G401 (cell line): ENCODE measurements at places on chromosomes 2 and 18. TPM values are rescaled to one million over a fixed set of nuclear protein-coding genes. Genes with fewer than 3 reads are reported as not detected.

CD207 gene
- total RNA-seq: 0.10 and 0.37 TPM in 2 replicates

DNA sequence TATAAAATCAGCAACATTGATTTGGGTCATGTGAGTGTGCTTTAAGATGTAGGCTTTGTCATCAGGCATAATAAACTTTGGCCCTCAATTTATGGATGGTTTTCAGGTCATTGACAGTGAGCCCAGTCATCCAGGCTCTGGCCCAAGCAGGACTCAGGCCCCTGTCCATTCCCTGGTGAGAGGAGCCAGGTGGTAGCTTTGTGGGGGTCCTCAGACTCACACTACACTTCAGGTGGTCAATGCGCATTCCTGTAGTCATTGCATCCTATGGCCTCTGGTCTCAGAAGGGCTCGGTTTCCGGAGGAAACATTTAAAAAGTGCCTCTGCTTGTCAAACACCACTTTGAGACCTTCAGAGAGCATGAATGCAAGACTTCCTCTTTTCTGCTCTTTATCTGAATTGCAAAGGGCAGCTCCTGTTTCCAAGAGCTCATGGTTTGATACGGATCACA, 20.2 kb downstream of the LGALSL start:
- peak; percentile 38 for DNase-seq

DNA sequence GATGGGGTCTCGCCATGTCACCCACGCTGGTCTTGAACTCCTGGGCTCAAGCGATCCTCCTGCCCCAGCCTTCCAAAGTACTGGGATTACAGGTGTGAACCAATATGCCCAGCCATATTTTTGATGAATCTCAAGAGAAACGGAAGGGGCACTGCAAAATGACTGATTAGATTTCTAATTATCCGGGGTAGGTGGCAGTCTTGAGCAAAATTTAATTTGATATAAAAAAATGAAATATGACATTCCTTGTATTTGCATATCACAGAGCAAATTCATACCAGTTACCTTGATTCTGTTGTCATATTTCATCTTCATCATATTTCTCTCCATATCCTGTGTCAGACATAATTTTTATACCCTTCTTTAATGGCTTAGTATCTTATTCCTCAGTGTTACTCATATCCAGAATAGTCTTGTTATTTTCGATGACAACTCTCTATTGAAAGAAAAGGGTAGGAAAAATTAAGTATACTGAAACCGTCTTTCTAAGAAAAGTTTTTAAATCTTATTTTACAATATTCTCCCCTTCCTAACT, 30.0 kb upstream of the RTN4 start:
- DNase-seq: no peak

DNA sequence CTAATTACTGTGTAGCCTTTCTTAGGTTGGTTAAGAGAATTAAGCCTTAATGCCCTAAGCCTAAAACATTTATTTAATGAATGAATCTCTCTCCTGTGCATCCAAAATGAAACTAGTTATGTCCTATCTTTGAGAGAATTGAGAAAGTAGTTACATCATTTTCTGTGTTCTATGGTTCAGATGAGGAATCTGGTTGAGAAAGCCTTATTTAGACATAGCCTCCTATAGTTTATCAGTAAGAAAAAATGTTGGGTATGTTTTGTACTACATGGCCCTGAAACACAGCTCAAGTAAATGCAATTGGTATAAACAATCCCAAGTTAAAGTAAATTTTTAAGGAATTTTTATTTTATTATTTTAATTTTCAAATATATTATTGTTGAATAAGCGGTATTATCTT, 25.9 kb upstream of the RAMP1 start:
- no peak for DNase-seq

GRCh38 chr2:156803243-156803642, 367.1 kb downstream of the GPD2 start:
- no peak for DNase-seq

- DNase-seq: no peak
These were observed 43.1 kb upstream of the PTH2R start for GRCh38 chr2:208363485-208363884.

- no peak for DNase-seq
These were observed 141.4 kb upstream of the PIEZO2 start for GRCh38 chr18:11290786-11291185.

DNA sequence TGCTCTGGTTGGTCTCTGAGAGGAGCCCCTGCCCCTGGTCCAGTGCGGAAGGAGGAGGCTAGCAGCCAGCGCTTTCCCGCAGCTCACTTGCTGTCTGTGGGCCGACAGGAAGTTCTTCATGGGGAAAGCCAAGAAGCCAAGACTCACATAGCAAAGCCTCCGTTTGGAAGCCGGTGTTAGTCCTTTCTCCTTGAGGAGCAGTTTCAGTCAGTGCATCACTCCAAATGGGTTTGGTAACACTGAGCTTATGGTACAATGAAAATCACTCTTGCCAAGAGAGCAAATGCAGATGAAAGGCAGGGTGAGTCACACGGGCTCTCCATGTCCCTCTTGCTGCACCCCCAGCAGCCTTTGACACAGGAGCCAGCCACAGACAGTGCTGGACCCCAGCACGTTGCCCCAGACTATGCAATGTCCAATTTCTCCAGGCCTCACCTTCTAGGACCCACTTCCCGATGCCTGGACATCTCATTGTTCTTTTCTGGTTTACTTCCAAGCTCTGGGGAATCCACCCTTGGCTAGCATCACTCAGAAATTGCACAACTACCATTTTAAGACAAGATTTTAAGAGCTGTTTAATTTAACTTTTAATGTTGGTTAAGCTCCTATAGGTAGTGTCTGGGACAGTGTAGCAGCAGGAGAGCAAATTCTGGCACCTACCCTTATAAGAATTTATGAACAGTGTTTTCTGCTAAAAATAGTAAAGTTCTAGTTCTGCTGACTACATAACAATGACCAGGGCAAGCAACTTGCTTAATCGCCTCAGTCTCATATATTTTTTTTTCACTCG, 174.9 kb downstream of the ASB1 start:
- no peak for DNase-seq

DNA sequence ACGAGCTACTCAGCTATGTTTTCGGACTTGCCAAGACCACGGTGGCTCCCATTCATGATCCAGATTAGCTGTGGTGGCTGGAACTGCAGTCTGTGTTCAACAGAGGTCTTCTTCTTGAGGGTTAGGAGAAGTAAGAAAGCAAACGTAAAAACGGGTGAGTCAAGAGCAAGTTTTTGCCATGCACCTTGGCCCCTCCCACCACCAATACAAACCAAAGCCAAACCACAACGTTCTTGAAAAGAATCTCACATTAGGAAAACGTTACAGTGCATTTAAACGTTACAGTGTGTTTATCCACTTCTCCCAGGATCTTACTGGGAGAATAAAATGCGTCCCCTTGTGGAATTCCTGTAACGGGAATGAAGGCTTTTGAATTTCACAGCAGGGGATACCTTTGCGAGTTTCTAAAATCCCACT, 725 bp downstream of the FBXO48 start:
- DNase-seq: peak; percentile 49

DNA sequence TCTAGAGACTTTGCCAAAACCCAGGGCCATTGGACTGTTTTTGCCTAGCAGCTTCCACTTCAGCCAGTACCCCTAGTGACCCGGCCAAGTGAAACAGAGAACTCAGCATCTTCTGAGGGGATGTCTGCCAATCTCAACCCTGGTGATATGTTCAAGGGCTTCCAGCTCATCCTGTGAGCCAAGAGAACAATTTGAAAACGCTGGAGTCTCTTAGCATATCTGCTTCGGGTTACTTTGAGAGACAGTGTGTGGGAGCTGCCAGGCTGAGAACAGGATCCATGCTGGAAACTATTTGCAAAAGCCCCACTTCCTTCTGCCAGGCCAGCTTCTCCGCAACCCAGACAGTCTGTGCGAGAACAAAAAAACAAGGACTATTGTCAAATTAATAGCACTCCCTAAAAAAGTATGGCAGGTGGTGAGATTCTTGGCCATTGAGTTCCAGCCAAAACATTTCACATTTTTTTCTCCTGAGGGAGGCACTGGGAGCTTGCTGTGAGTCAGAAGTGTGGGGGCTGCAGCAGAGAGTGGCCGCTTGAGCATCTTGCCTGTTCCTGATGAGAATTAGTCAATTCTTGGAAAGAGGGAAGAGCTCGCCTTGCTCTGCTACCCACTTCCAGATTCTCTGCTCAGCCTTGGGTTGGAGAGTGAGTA, 395.6 kb upstream of the TRIB2 start:
- peak; percentile 25 for DNase-seq

DNA sequence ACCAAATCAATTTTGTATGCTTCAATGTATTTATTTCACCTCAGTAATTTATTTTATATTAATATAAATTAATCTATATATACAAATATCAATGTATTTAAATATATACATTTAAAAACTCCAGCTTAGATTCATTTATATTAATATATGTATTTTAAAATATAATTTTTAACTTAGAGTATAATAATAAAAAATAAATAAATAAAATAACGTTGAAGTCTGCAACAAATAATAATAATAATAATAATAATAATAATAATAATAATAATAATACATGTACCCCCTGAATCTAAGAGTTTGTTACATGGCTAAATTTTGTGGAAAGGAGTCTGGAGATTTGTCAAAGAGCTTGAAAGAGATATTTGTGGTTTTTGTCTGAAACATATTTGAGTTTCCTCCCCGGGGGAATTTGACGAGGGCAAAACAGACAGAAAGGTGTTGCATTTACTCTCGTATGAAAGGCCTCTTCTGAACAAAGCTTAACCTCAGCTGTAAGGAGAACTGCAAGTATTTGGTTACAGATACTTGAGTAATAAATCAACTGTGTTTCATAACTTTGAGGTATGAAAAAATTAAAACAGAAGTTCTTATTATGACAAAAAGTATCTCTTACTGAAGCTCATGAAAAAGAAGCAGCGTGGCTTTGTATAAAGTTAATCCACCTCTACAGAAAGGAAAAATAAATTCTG, 93.4 kb downstream of the CDH19 start:
- no peak for DNase-seq

DNA sequence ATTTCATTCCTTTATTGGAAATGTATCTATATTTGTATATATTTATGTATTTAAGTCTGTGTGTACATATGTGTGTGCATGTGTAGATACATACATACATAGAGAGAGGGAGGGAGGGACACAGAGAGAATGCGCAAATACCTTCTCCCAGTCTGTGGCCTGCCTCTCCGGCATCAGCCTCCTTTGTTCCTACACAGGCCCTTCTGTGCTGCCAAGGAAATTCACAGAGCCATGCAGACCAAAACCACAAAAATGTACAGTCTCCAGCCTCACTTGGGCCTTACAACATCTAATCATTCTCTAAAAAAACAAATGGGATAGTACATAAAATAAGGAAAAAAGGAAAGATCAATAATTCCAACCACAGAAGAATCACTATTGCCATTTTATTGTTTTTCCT, 8.8 kb upstream of the CRACDL start:
- no peak for DNase-seq

GRCh38 chr2:15050483-15050882, 418.0 kb downstream of the LRATD1 start:
- peak; percentile 9 for DNase-seq

DNA sequence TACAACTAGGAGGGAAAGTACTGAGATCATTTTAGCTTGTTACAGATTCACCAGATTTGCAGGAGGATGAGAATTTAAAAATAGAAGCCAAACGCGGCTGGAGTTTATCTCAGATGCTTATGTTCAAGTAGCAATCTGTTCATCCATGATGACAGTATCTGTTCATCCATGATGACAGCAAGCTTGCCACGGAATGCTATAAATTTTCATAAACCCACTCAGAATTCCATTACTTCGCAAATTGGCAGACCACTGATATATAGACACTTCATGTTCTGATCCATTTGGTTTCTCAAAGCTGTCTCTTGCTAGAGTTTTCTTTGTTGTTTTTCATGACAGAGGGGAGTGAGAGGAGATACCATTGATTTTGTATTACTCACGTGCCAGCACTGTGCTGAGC, 84.2 kb downstream of the GAREM1 start:
- DNase-seq: peak; percentile 94

GRCh38 chr2:96602330-96602823, 35.7 kb downstream of the KANSL3 start:
- no peak for DNase-seq

DNA sequence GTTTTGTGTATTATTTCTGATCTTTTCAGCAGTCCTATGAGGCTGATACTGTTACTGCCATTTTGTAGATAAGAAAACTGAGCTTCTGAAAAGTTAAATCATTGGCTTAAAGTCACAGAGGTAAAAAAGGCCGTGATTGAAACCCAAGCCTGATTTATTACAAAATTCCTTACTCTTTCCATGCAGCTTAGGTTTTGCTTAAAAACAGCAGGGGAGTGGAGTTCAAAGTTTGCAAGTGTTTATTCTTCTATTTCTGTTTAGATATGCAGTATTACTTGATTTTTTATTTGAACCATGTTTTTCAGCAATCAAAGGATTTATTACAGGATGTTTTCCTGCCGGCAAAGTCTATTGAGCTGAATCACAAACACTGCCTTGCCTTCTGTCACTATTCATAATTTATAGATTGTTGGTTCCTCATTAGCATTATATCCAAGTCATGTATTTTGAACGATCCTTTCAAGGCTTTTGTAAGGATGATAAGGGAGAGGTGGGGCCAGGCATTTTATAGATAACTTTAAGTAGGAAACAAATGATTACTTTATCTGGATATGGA, 31.9 kb upstream of the MSTN start:
- DNase-seq: no peak

- peak; percentile 85 for DNase-seq
These were observed at the start of gene CTDP1 for GRCh38 chr18:79679552-79680099. Gene CTDP1, plus strand, starts transcription at chr18:79679803. Its CDS starts 145 bp downstream, at chr18:79679948.

DNA sequence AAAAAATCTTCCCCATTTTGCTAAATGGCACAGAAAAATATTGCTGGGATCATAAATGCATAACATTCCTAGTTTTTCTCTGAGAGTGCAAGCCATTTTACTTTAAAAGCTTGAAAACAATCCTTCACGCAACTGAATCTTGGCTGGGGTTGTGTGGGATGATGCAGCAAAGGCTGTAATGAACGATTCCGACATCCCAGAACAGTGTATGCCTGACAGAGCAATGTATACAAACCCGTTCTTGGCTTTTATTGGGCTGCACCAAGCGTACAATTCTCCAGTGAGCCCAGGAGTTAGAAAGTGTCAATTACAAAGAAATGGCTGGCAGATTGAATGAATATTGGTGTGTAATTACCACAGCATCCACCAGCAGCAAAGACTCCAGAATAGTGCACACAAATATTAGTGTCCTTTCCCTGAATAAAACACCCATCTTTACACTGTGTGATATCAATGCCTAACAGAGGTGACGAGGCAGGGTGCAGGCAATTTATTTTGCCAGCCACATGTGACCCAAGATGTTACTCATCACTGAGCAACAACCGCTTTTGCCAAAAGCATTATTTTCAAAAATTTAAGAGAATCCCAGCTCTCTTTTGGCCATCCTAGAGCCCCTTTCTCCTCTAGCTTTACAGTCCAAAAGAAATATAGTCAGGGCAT, 578.6 kb upstream of the CHAC2 start:
- no peak for DNase-seq

DNA sequence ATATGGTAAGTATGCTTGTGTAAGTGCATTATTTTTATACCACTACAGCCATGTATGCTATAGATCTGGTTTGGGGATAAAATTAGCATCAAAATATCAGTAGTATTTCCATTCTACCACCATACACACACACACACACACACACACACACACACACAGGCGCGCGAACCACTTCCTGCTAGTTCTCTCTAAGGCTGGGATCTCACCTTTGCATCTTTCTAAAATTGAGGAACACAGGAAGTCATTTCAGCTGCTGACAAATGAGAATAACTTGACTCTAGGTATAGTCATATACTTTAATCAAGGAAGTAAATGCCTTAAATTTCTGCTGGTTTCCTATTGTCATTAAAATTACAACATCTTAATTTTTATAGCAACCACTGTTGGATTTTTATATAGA, 72.5 kb downstream of the RBM43 start:
- DNase-seq: no peak
